ENCODE measurements at places on chromosomes 6 and 20. TPM values are rescaled to one million over a fixed set of nuclear protein-coding genes. Genes with fewer than 3 reads are reported as not detected.

- no peak for DNase-seq
Measured at GRCh38 chr6:111864138-111865048, 8.9 kb downstream of the FYN start.

- DNase-seq = no peak
Measured at GRCh38 chr6:124131259-124131658, 327.6 kb downstream of the NKAIN2 start.

- DNase-seq = no peak
Measured at GRCh38 chr6:162941128-162941527, 213.4 kb downstream of the PACRG start.

DNA sequence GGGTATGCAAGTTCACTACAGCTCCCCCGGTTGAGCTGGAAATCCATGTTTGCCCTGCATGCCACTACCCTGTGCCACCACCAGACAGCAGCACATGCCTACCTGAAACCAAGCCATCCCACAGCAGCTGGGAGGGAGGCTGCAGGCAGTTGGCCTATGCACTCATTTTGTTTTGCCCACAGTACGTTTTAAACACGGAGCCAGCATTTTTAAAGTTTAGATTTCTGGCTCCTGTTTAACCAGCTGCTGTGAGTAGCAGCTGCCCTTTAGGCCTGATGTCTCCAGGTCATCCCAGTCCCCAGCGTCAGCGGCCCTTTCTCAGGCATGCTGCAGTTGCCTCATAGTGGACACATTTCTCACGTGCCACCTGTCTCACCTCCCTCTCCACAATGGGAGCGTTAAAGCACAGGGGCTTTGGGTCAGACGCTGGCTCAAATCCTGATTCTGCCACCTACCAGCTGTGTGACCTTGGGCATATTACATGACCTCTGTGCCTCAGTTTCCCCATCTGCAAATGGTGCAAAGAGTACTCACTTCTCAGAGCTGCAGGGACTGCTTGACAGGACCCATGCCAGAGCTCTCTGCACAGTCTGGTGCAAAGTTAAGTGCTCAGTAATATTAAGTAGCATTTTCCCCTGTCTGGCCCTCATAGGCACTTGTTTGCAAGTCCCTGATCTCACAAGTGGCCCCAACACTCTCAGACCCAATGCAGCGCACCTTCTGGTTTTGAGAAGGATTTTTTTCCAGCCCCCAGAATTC, 8.2 kb upstream of the UBE2V1 start:
- peak; percentile 85 for DNase-seq

DNA sequence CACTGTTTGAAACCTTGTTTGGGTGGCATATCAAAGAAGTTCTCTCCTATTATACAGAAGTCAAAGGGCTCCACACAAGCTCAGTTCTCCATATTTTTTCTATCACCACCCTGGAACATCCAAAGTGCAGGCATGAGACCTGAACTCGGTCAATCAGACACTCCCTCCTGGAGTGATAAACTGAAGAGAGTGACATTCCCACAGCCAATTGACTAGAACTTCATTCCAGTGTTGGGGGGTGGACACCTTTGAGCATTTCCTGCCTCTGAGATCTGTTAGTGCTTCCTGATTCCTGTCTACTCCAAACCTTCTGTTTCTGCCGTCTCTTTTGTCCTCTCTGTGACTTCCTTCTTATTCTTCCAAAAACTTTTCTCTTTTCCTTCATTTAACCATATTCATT, 220.7 kb upstream of the NOX3 start:
- no peak for DNase-seq

GRCh38 chr20:45998761-45999160, 9.9 kb upstream of the MMP9 start:
- peak; percentile 58 for DNase-seq

- no peak for DNase-seq
Measured at GRCh38 chr6:13492357-13492756, 5.0 kb upstream of the GFOD1 start.

- no peak for DNase-seq
Measured at GRCh38 chr6:136859430-136859829, 37.0 kb downstream of the PEX7 start.

DNA sequence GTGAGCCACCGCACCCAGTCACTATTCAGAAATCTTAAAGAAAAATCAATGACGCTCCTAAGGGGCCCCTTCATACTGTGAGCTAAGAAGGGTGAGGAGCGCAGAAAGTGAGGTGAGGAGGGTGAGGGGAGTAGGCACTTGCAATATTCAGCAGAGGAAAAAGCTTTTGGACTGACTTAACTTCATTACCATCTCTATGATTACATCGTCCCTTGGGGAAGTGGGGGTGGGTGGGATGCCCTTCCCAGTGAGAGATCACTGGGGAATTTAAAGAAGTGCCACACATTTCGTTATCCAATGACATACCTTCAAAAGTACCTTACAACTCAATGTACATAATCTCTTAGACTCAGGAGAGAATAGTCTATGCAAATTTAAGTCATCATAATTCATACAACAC, 46.5 kb downstream of the SMLR1 start:
- DNase-seq = no peak

- DNase-seq = no peak
Measured at GRCh38 chr6:72554761-72555221, 67.1 kb upstream of the KCNQ5 start.

GRCh38 chr6:26249707-26249956, 115.4 kb upstream of the BTN3A2 start:
- DNase-seq = peak; percentile 66

GRCh38 chr20:53345536-53346334, 247.9 kb downstream of the ZNF217 start:
- DNase-seq = no peak

DNA sequence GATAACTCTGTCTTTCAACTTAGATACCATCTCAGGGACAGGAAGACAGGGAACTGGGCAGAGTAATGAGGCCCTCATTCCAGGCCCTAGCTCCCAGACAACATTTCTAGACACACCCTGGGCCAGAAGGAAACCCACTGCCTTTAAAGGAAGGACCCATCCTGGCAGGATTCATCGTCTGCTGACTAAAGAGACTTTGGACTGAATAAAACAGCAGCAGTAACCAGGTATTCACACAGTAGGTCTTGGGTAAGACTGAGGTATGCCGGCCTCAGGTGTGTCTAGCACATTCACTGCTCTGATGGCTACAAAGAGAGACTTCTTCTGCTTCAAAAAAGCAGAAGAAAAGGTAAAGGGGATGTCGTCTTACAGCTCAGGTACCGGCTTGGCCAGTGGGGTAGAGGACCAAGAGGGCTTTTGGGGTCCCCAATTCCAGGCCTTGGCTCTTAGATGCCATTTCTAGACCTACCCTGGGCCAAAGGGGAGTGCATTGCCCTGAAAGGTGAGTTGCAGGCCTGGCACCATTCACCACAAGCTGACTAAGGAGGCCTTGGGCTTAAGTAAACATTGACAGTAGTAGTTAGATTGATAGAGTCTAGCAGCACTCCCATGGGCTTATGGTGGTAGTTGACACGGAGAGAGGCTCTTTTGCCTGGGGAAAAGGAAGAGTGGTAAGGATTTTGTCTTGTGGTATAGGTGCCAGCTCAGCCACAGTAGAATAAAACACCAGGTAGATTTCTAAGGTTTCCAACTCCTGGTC, 13.4 kb downstream of the SNX14 start:
- DNase-seq = no peak

DNA sequence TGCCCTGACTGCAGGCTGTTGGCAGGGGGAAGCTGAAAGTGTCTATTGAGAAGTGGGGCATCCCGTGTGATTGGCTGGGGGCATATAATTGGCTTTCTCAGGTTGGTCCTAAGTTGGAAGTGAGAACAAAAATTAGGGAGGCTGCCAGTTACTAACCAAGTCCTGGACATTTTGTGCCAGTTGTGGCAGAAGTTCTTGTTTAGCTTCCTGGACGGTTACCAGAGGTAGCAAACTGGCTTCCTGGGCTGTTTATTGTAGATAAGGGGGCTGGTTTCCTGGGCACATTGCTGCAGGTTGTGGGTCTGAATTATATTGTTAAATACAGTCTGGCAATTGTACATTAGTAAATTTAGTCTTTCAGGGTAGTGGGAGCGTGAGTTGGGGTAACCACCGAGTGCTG, 50.6 kb upstream of the SLC2A12 start:
- DNase-seq = no peak

- DNase-seq = no peak
Measured at GRCh38 chr6:44564906-44565524, 177.5 kb downstream of the CDC5L start.

GRCh38 chr6:63527658-63528514, 44.4 kb upstream of the LOC128125822 start:
- peak; percentile 72 for DNase-seq

GRCh38 chr6:50925548-50925947, 106.9 kb downstream of the TFAP2B start:
- DNase-seq = no peak

GRCh38 chr20:47508278-47508677, 6.6 kb downstream of the NCOA3 start:
- DNase-seq = no peak

- DNase-seq = no peak
Measured at GRCh38 chr20:37337208-37337991, 8.5 kb upstream of the SRC start.

DNA sequence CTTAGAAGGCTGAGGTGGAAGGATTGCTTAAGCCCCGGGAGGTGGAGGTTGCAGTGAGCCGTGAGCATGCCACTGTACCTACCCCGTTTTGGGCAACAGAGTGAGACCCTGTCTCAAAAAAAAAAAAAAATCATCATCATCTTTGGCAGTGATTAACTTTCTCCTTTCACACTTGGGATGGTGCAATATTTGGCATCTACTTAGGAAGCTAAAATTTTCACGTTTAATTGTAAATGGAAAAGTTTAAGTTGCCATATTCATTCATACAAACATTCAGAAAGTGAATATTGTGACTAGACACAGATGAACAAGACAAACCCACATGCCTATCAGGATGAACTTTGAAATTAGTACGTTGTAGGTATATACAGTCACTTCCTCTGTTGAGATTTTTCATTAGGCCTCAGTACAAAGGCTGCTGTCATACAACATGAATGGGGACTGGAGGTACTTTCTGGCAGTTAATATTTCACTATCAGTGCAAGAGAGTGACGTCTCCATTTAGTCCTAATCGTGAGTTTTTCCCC, 10.3 kb downstream of the TOP1 start:
- no peak for DNase-seq

- DNase-seq = no peak
Measured at GRCh38 chr6:91447530-91448254, 860.8 kb upstream of the MAP3K7 start.

DNA sequence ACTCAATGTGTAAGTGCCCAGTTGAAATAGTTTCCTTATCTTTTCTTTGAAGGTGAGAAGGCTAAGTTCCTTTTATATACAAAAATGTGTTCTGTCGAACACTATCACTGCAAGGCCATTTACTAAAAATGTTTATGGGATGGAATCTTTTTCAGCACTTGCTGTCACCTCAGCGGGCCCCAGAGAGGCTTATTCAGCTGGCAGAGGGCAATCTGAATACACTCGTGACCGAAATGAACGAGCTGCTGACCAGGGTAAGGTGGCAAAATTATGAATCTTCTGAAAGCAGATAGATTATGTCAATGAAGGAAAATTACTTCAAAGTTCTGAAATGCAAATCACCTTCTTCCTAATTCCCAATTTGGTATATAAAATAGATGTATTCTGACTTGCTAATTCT, 340.2 kb downstream of the ARHGAP18 start:
- no peak for DNase-seq

DNA sequence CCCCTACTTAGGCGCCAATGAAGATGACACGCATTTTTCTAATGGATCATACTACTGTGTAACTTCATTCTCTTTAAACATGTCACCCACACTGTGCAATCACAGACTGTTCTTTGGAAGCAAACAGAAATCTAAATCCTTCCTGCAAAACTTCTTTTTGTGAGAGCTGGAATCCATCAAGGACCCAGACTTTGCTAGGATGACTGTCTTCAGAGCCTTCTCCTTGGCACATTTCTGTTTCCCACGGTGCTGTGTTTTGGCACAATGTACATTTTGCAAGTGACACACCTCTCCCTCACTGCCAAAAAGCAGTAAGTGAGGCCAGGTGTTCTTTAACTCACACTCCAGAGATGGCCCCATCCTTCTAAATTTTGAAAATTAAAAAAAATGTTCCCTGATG, 21.7 kb upstream of the TAGAP start:
- peak; percentile 72 for DNase-seq

DNA sequence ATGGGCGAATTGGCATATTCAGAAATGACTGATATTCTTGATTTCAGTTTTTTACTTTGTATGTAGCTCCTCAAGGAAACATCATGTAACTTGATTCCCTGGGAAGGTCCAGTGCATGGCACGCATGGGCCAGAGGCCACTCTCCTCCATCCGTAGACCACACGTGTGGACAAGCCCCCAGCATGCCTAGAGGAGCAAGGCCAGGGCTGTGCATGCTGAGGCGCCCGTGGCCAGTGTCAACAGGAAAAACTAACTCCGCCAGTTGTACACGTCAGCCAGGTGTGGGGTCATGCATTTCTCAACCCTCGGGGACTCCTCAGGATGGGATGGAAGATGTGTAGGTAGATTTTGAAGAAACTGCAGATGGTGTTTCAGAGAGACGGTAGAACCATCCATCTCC, 37.8 kb upstream of the CD93 start:
- peak; percentile 15 for DNase-seq

- no peak for DNase-seq
Measured at GRCh38 chr6:71406865-71407860, 118.6 kb downstream of the OGFRL1 start.

- DNase-seq = peak; percentile 69
Measured at GRCh38 chr6:70884074-70884983, 72.5 kb downstream of the B3GAT2 start.

GRCh38 chr6:80217794-80218193, 111.3 kb downstream of the BCKDHB start:
- peak; percentile 87 for DNase-seq

DNA sequence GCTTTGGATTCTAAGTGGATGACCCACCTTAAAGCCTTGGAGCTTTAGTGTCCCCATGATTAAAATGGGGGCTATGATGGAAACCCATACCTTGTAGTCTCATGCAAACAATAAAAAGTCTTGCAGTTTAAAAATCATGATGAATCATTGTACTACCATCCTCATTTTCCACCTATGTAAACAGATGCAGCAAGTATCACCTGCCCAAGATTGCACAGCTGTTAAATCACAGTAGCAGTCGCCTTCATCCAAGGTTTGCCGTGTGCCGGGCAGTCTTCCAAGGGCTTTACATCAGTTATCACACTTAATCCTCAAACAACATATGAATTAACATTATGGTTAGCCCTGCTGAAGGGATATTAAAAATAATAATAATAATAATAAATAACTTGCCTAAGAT, 210.3 kb downstream of the FOXA2 start:
- no peak for DNase-seq

GRCh38 chr6:37172912-37173492, 3.0 kb downstream of the PIM1 start:
- DNase-seq = no peak

SLPI gene
- 2.4 TPM for total RNA-seq

LPA gene
- total RNA-seq = not detected

DZANK1 gene
- total RNA-seq = 2.5 TPM

DEFB115 gene
- not detected for total RNA-seq

NNAT gene
- total RNA-seq = 125 TPM

DUSP15 gene
- total RNA-seq = not detected

LAMA4 gene
- 168 TPM for total RNA-seq

KIZ gene
- 171 TPM for total RNA-seq

TGM2 gene
- 101 TPM for total RNA-seq

ZNF512B gene
- 7.5 TPM for total RNA-seq

KIF25 gene
- total RNA-seq = not detected

OR2B6 gene
- total RNA-seq = not detected

GSTA5 gene
- total RNA-seq = not detected

MAPK13 gene
- 1.8 TPM for total RNA-seq

HLA-DQB1 gene
- 3.5 TPM for total RNA-seq

CYP39A1 gene
- 3.7 TPM for total RNA-seq
